ENCODE measurements at places on chromosomes 6 and 20.

- no peak for DNase-seq
Observed at GRCh38 chr20:47150403-47151152, 205.9 kb downstream of the ZMYND8 start.

- DNase-seq: no peak
Observed at GRCh38 chr6:94071835-94072234, 652.5 kb upstream of the EPHA7 start.

GRCh38 chr6:136782021-136782770, 10.1 kb downstream of the MAP3K5 start:
- no peak for DNase-seq

- DNase-seq: peak; percentile 30
Observed at GRCh38 chr6:143536461-143536865, 24.9 kb upstream of the FUCA2 start.

- DNase-seq: no peak
Observed at GRCh38 chr6:16540804-16541752, 220.2 kb downstream of the ATXN1 start.

All from activated T-helper 1 cell treated with Interleukin-2 at 50 U/mL for 16 hours (primary cell).